ENCODE measurements at places on chromosomes 6 and 20.
A peak's percentile ranks its signal among the peaks of the same experiment; 100 is the strongest.

GRCh38 chr20:40443753-40444152 is 245.3 kb downstream of the MAFB start:
- no peak for DNase-seq
- H3K27me3 ChIP-seq, result peaks cover 4% of the 10 kb centered on the region
- no peaks in the 10 kb centered on the region for H3K4me1 ChIP-seq

DNA sequence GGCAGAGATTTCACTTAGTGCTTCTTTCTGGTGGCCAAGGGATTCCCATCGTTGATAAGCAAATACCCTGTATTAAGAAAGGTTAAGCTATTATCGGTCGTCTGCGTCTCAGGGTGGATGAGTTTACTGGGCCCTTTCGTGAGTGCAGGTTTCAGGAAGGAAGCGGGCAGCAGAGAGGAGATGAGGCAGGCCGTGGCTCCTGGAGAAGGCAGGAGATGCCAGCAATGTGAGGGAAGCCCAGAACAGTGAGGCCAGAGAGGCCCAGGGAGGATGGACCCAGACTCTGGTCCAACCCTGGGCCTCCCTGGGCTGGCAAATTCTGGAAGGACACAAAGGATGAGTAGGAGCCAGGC is 11.2 kb downstream of the TFEB start:
- peak overlapping the region; percentile 91 for H3K4me3 ChIP-seq
- H3K27ac ChIP-seq, result peak overlapping the region; percentile 98
- no peak for DNase-seq
- peaks cover 100% of the 10 kb centered on the region for H3K4me1 ChIP-seq
- H3K36me3 ChIP-seq, result peaks cover 39% of the 10 kb centered on the region

DNA sequence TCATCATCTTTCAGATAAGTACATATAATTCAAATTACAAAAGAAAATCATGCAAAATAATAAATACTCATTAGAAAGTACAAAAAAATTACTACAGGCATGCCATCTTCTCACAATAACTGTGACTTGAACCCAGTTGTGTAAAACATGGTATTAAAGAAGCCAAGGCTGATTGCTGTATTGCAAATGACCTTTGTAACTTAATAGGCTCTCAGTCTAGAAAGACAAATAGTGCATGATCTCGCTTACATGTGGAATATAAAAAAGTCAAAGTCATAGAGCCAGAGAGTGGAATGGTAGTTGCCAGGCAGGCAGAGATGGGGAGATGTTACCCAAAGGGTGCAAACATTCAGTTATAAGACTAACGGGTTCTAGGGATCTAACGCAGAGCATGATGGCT is 626.1 kb downstream of the COL12A1 start:
- H3K27me3 ChIP-seq, result no peaks in the 10 kb centered on the region
- no peak for DNase-seq
- no peaks in the 10 kb centered on the region for H3K4me1 ChIP-seq
- no peak overlapping the region for H3K4me3 ChIP-seq

DNA sequence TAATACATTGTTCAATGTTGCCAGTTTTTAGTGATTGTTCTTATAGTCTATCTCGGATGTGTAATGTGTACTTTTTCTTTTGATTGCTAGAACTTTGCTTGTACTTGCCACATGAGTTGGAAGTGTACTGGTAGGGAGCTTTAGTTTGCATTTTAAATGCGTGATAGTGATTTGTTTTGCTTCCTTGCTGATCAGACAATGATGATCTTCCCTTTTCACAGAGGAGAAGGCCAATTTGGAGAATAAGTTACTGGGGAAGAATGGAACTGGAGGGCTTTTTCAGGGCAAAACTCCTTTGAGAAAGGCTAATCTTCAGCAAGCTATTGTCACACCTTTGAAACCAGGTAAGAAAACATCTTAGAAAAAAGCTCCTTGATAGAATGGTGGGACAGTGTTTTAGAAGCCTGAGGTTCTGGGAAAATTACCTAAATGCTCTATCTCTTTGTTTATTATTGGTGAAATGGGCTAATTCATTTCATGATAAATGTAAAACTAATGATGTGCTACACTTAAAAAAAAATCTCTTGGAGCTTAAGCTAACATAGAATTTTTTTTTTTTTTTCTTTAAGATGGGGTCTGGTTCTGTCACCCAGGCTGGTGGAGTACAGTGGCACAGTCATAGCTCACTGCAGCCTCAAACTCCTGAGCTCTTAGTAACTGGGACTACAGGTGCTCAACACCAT is 20.9 kb downstream of the TPX2 start:
- no peak for DNase-seq
- no peaks in the 10 kb centered on the region for H3K4me1 ChIP-seq
- no peaks in the 10 kb centered on the region for H3K27me3 ChIP-seq
- H3K27ac ChIP-seq, result no peak overlapping the region
- H3K36me3 ChIP-seq, result no peaks in the 10 kb centered on the region

DNA sequence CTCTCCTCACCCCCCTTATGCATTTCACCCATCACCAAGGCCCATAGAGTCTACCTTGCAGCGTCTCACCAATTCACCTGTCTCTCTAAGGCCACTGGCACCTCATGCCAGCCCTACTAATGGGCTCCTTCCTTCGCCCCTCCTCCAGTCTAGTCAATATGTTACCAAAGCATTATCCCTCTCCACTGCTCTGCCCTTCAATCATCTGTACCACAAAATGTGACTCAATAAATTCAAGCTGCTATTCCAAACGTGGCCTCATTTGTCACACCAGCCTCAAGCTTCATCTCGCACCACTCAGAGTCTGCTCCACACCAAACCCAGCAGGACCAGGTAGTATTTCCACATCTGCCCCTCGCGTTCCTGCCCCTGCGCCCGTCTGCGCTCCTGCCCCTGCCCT is 21.8 kb upstream of the RPS6KA2 start:
- peaks cover 2% of the 10 kb centered on the region for H3K36me3 ChIP-seq
- peaks cover 7% of the 10 kb centered on the region for H3K27me3 ChIP-seq
- H3K4me1 ChIP-seq, result no peaks in the 10 kb centered on the region
- no peak for DNase-seq

Measured in stimulated activated naive B cell treated with anti-CD40 and anti-IgM and Interleukin-4, amounts not matched to agents 10 μg/mL and 1 μg/mL and 100 μg/mL, for 72 hours (primary cell).